ENCODE measurements at places on chromosomes 12 and 14.

- no peak for DNase-seq
Measured at GRCh38 chr14:26444822-26445221, 153.0 kb downstream of the NOVA1 start.

- no peak for DNase-seq
Measured at GRCh38 chr12:93518725-93519124, 51.4 kb downstream of the MRPL42 start.

GRCh38 chr14:40164083-40164482 is 731.9 kb upstream of the FBXO33 start:
- DNase-seq = no peak

GRCh38 chr14:33726685-33727084 is 224.2 kb downstream of the EGLN3 start:
- no peak for DNase-seq

DNA sequence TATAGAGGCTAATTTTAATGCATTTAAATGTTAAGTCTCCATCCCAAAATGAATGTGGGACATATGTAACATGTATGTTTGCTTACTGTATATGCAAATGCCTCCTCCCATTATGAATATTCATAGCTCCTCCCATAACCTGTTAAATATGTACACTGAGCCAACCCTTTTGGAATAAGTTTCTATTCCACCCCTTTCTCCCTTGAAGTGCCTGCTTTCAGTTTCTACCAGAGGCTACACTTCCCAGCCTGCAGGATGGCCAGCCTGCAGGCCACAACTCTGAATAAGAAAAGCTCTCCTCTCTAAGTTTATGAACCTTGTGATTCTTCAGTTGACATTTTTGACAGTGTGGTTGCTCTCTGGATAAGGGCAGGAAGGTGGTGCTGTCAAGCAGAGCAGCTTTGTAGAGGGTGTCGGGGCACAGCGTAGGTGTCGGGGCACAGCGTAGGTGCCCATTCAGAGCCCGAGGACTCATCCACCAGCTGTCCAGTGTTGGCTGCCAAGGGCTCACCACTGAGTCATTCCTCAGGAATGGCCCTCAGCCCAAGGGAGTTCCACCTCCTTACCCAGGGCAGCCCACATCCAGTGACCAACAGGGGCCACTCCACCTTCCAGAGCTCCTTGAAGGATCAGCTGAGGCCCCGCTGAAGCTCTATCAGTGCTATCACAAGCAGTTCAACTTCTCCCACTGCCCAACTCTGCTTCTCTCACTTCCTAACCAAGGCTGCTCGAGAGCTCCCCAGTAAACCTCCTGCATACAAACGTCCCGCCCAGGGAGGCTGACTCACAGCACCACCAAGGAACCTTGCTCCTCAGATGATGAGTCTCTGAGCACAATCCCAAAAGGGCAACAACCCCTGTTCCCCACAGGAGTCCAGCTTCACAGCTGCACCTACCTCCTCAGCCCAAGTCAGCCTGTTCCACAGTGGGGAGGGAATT is 31.4 kb downstream of the VWF start:
- DNase-seq = no peak

GRCh38 chr12:8781381-8782127 is 40.9 kb upstream of the A2ML1 start:
- no peak for DNase-seq

DNA sequence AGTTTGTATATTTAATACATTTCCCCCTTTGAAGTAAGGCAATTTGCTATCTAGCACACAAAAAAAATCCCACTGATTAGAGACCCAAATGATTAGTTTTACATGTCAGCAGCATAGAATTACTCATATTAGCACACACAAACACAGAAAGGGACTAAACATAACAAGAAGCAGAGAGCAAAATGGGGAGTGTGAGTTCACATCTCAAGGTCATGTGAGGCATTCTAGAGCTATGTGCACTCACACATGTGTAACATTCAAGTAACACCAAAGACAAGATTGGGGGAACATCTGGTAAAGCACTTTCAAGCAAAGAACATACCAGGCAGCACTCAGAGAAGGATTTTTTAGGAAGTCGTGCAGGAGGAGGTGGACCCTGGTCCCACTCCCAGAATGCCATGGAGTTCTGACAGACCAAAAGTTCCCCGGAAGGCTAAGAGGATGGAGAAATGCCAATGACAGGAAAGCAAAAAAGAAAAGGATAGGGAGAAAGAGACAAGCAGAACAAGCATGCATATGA is 105.8 kb upstream of the SINHCAF start:
- no peak for DNase-seq

DNA sequence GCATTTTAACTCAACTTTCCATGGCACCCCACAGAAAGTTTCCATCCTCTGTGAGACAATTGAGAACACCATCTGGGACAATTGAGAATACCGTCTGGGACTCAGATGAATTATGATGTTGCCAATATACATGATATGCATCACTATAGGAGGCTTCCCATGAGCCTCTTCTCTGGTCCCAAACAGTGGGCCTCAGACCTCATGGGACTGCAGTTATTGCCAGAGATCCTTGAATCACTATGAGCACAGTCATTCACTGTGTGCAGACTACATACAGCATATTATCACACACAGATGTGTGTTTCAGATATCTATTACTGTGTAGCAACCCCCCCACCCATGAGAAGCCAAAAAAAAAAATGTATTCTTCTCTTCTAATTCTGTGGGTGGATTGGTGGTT is 134.4 kb downstream of the GXYLT1 start:
- DNase-seq = no peak

- no peak for DNase-seq
Measured at GRCh38 chr12:14211947-14212387, 153.5 kb upstream of the ATF7IP start.

DNA sequence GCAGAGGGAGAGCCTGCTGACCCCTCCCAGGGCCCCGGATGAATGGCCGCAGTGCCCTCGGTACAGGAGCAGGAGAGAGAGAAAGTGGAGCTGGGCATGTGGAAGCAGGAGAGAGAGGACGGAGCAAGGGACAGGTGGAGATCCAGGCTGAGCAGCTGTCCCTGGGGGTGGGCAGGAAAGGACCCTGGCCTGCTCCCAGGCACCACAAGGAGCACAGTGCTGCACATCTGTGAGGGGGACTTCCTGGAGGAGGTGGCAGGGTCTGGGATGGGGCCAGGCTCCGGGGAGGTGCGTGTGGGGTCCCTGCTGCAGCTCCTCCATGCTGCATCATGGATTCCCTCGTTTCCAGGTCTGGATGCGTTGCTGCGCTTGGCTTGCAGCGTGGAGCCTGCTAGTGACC is 13.0 kb upstream of the DLK1 start:
- DNase-seq = no peak

- DNase-seq = no peak
Measured at GRCh38 chr14:60532442-60532841, 23.5 kb downstream of the SIX6 start.

GRCh38 chr14:89576960-89577359 is 159.9 kb upstream of the FOXN3 start:
- DNase-seq = no peak

GRCh38 chr14:104871145-104871655 is 6.1 kb downstream of the CEP170B start:
- no peak for DNase-seq

- DNase-seq = no peak
Measured at GRCh38 chr12:41619705-41620104, 431.6 kb downstream of the PDZRN4 start.

GRCh38 chr12:46887870-46888269 is 62.1 kb upstream of the SLC38A4 start:
- no peak for DNase-seq

GRCh38 chr12:2637371-2637770 is 157.4 kb upstream of the FKBP4 start:
- DNase-seq = no peak

DNA sequence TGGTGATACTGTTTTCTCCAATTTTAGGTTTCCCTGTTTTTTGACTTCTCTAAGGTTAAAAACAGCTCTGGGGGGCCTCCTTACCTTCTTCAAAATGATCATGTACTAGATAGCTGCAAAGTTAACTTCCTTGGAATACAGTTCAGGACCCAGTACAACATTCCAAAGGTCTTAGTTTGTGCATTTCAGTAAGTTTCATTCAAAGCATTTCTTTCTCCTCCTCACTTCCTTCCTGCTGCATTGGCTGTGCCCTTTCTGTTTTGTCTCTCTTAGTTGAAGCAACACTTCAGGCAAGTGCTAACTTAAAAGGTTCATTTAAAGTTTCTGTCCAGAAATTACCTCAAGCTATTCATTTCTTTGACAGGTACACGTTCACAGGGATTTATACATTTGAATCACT is 95.7 kb downstream of the SCN8A start:
- no peak for DNase-seq

- no peak for DNase-seq
Measured at GRCh38 chr14:67541448-67542387, 8.6 kb downstream of the PLEKHH1 start.

GRCh38 chr14:61535032-61535431 is 160.3 kb upstream of the HIF1A start:
- DNase-seq = no peak

DNA sequence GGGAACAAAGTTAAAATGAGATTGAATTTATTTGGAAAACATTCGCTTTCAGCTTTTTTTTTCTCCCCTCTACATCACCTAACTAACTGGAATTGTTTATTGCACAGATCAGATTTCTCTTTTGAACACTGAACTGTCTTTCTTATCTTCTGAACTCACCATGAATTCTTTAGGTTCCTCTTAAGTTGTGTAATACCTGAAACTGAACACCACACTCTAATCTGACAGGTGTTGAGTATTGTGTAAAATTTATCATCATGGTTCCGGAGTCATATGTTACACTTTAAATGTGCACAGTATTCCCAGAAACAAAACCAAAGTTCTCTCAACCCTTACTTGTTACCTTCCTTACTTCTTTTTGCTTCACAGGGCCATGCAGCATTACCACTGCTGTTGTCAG is 66.8 kb downstream of the TGFB3 start:
- DNase-seq = no peak

DNA sequence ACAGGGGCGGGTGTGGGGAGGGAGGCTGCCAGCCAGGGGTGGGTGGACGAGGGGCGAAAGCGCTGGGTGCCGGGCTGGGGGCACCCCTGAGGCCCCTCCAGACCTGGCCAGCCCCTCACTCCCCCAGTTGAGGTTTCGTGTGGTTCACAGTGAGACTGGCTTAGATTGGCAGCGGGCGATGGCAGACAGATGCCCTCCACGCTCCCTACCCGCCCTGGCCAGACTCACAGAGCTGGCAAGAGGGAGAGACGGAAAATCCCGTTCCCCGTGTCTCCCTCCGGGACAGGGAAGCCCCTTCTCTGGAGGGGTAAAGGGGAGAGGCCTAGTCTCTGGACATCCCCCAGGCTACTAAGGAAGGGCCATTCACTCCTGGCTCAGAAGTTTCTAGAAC is 33.2 kb upstream of the VPS37B start:
- no peak for DNase-seq

GRCh38 chr14:71711125-71711524 is 221.1 kb upstream of the RGS6 start:
- no peak for DNase-seq

DNA sequence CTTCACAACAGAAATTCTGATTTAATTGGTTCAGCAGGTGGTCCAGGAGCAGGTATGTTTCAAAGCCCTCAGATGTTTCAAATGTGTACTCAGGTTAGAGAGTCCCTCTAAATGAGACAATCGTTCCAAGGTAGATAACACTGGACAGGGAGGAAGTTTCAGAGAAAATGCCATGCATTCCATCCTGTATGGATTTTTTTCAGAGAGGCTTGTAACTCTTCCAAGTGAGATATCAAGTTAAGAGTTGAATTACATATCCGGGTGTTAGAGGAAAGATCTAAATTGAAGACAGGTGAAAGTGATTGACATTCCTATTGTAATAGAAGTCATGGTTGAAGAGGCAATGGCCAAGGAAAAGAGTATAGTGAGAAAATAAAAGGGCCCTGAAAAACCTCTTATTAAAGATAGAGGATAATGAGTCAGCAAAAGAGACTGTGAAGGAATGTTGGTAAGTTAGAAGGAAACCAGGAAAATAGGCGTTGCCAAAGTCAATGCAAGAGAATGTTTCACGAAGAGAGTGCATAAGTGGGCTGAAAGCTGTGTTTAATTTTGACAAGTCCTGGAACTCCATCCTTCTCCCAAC is 105.8 kb downstream of the BMP4 start:
- DNase-seq = no peak

DNA sequence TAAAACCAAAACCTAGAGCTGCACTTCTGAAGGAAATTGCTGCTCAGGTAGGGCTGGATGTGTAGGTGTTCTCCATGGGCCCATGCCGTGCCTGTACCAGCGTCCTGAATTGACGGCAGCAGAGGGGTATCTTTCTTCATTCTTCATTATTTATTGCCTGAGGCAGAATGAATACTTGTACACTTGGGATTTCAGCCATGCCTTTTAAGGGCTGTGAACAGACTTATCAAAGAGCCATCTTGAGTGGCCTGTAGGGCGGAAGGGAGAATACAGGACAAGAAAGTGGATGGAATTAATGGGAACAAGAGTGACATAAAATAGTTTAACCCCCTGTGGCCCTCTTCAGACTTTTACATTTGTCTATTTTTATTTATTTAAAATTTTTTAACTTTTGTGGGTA is 61.4 kb downstream of the RASSF3 start:
- DNase-seq = no peak

GRCh38 chr12:666766-667308 is 3.6 kb upstream of the NINJ2 start:
- DNase-seq = no peak
